ENCODE measurements at places on chromosomes 3 and 15. TPM values are rescaled to one million over a fixed set of nuclear protein-coding genes. Genes with fewer than 3 reads are reported as not detected.

The DPP8 gene
- 31.0 TPM for polyA plus RNA-seq

The TRPM1 gene
- 0.04 TPM for polyA plus RNA-seq

The TBCCD1 gene
- 23.0 TPM for polyA plus RNA-seq

The LRRN1 gene
- polyA plus RNA-seq, result 26.9 TPM

The STAC gene
- polyA plus RNA-seq, result 0.53 TPM

The TMEM266 gene
- 2.1 TPM for polyA plus RNA-seq

The RPL14 gene
- 1,832 TPM for polyA plus RNA-seq

The MNS1 gene
- 14.4 TPM for polyA plus RNA-seq

The GOLGA8G gene
- polyA plus RNA-seq, result 0.11 TPM

The FEZF2 gene
- not detected for polyA plus RNA-seq

The GOLGA6D gene
- polyA plus RNA-seq, result 0.13 TPM

The PLCH1 gene
- polyA plus RNA-seq, result 24.0 TPM

The NR2E3 gene
- 0.64 TPM for polyA plus RNA-seq

The CPLX3 gene
- polyA plus RNA-seq, result 0.14 TPM

The DNAH12 gene
- polyA plus RNA-seq, result 5.9 TPM

The PLSCR2 gene
- 1.2 TPM for polyA plus RNA-seq

The NAALADL2 gene
- 19.4 TPM for polyA plus RNA-seq

The IL5RA gene
- polyA plus RNA-seq, result 3.3 TPM

The GRIP2 gene
- 1.2 TPM for polyA plus RNA-seq

The HIGD2B gene
- not detected for polyA plus RNA-seq

The TIMP4 gene
- polyA plus RNA-seq, result 0.53 TPM

The GPX1 gene
- 156 TPM for polyA plus RNA-seq

The PRR20G gene
- not detected for polyA plus RNA-seq

The NANOGP8 gene
- polyA plus RNA-seq, result 0.82 TPM

The ATP2C1 gene
- 119 TPM for polyA plus RNA-seq

The TPRG1 gene
- 1.1 TPM for polyA plus RNA-seq

The GXYLT2 gene
- polyA plus RNA-seq, result 16.5 TPM

The LSMEM2 gene
- 0.17 TPM for polyA plus RNA-seq

The HRG gene
- polyA plus RNA-seq, result 0.04 TPM

The ACY1 gene
- polyA plus RNA-seq, result 35.7 TPM

The LIPC gene
- polyA plus RNA-seq, result 0.57 TPM

The ABHD2 gene
- 43.6 TPM for polyA plus RNA-seq

The CAMK2N2 gene
- 0.15 TPM for polyA plus RNA-seq

The LYZL4 gene
- polyA plus RNA-seq, result not detected

The ZFYVE19 gene
- polyA plus RNA-seq, result 29.6 TPM

The PDE8A gene
- 43.1 TPM for polyA plus RNA-seq

The ASB14 gene
- polyA plus RNA-seq, result 1.7 TPM

The SPESP1 gene
- 2.0 TPM for polyA plus RNA-seq

The KY gene
- 1.1 TPM for polyA plus RNA-seq

The CKMT1B gene
- polyA plus RNA-seq, result 0.43 TPM

The XCR1 gene
- polyA plus RNA-seq, result 0.26 TPM

The WDR49 gene
- polyA plus RNA-seq, result 1.8 TPM
